RWPE2 (cell line): ENCODE measurements at places on chromosomes 11 and 22.

DNA sequence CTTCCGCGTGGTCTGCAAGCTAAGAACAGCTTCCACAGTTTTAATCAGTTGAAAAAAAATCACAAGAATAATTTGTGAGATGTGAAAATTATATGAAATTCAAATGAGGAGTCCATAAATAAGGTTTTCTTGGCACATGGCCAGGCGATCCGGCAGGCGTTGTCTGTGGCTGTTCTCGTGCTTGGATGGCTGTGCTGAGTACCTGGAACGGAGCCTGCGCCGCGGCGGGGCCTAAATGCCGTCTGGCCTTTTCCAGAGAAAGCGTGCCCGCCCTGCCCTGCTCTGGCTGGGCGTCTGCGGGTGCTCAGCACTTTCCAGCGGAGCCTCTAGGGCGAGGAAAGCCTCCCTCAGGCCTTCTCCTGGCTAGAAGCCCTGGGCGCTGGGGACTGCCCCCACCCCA lies 41.8 kb downstream of the OSBPL5 start:
- peak; percentile 73 for DNase-seq

- no peak for DNase-seq
Measured at GRCh38 chr22:26887916-26888315, 230.5 kb downstream of the MIAT start.

- no peak for DNase-seq
Measured at GRCh38 chr22:37610480-37611129, 2.0 kb downstream of the GGA1 start.

GRCh38 chr22:33409079-33409478 lies 350.9 kb upstream of the SYN3 start:
- no peak for DNase-seq

- no peak for DNase-seq
Measured at GRCh38 chr11:68303982-68304780, 8.2 kb upstream of the LRP5 start.

DNA sequence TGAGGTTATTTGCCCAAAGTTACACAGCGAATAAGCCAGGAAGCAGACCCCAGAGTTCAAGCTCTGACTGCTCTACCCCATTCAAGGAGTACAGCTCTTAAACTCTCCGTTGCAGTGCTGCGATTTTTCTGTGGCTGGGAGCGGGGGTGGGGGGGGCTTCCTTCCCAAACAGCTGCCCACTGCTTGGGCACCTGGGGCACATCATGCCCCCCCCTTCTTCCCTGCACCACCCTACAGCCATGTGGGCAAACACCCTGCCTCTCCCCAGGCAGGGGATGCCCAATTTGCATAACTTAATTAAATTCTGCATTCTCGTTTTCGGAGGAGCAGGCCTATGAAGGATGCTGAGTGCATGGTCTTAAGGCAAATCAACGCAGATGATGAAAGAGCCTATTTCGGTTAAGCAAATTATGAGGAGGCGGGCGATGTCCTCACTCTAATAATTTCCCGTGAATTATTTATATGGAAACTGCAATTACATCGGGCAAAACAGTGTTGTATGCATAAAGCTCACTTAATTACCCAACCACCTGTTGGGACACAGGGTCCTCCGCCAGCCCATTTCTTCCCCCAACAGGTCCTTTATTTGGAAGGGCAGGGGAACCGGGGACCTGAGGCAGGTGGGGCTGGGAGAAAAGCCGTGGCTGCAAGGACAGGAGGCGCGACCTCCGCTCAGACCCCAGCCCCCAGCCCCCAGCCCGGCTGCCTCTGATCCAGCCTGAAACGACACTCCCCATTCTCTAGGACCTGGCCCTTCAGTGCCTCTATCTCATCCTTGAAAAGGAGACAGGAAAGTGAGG lies 610.5 kb downstream of the BUD13 start:
- DNase-seq: no peak

DNA sequence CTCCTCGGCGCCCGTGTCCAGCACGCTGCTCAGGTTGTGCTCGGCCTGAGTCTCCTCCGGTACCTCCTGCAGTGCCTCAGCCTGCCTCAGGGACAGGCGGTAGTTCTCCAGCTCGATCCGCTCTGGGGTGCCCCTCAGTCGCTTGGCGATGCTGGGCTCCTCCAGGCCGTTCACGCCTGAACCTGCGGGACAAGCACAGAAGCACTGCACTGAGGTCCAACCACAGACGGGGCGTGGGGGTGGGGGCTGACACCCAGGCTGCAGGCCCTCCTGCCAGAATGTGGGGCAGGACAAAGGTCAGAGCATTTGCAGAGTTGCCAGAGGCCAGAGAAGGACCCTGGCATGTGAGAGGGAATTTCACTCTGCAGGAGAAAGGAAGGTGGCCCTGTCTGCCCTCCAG lies 67.6 kb upstream of the BID start:
- no peak for DNase-seq

DNA sequence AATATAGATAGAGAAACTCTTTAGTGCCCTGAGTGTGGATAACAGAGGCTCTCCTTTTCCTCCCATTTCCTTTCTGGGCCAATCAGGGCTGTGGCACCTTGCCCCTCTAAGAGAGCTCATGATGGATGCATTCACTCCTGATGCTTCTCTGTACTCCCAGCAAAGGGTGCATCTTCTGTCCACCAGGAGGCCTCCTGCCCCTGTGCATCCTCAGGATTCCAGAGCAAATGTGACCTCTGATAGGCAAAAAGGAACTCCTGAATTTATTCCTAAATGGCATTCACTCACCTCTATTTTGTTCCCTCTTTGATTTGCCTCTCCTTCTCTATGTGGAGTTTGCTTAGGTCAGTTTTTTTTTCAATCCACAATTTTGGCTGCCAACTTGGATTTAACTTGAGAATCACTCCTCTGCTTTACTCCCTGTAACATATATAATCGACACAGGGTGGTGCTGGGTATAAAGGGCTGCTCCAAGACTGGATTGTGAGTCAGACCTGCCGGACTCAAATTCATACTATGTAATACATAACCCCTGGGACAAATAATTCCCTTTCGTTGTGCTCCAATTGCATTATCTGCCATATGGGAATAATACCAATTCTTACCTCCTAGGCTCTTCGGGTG lies 1.1 kb upstream of the MRGPRX4 start:
- DNase-seq: no peak

DNA sequence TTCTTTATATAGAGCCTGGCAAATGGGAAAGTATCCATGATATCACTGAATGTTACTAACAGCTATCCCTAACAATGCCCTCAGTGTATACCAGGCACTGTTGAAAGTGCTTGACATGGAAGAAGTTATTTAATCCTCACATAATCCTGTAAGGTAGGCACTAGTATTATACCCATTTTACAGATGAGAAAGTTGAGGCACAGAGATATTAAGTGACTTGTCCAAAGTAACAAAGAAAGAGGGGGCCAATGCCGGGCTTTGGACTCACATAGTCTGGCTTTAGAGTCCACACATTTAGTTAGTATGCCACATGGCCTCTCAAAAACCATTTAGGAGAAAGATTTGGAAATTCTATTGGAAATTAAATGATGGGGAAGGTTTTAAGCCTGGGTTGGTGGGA lies 220.8 kb upstream of the PLET1 start:
- DNase-seq: no peak

- DNase-seq: peak; percentile 82
Measured at GRCh38 chr11:120547811-120548681, 36.5 kb downstream of the GRIK4 start.

- no peak for DNase-seq
Measured at GRCh38 chr11:104908186-104908531, 9.9 kb upstream of the CASP12 start.

GRCh38 chr11:128179039-128179438 lies 408.3 kb downstream of the ETS1 start:
- no peak for DNase-seq

DNA sequence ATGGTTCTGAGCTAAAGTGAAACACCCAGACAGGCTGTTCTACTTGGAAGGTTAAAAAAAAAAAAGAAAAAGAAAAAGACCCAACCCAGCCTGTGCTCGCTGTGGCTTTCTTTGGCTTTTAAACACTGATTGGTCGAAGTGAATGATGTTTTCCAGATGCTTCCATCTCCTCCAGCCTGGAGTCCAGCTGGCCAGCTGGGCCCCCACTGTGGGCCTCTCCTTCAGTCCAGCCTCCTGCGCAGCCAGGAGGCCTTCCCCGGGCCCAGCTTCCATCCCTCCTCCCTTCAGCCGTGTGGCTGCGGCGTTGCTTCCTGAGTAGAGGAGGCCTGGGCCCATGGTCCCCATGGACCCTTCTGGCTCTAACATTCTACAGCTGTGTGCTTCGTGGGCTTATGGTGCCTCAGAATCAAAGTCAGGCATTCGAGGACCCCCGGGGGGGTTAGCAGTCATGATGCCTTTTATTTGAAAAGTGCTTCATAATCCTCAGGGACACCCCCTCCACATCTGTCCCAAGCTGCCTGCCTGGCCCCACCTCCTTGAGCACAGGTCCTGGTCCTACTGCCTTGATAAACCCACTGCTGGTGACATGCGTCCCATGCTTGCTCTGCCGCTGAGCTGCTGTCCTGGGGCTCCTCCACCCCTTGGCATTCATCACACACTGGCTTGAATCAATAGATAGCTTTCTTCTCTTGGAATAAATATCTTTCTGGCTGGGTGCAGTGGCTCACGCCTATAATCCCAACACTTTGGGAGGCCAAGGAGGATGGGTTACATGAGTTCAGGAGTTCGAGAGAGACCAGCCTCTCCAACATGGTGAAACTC lies 42.2 kb upstream of the FBLN1 start:
- no peak for DNase-seq

DNA sequence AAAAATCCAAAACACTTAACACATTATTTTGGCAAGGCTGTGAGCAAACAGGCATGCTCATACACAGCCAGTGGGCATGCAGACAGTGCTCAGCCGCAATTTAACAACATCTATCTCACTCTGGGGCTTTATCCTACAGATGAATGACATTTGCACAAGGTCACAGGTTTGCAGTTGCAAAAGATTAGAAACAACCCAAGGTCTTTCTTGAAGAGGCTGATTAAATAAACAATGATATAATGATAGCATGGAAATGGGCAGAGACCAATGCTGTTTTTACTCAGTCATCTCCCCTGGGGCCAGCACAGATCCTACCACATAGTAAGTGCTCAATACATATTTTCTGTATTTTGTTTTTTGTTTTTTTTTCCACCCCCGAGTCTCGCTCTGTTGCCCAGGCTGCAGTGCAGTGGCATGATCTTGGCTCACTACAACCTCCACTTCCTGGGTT lies 9.4 kb downstream of the A4GALT start:
- DNase-seq: no peak

DNA sequence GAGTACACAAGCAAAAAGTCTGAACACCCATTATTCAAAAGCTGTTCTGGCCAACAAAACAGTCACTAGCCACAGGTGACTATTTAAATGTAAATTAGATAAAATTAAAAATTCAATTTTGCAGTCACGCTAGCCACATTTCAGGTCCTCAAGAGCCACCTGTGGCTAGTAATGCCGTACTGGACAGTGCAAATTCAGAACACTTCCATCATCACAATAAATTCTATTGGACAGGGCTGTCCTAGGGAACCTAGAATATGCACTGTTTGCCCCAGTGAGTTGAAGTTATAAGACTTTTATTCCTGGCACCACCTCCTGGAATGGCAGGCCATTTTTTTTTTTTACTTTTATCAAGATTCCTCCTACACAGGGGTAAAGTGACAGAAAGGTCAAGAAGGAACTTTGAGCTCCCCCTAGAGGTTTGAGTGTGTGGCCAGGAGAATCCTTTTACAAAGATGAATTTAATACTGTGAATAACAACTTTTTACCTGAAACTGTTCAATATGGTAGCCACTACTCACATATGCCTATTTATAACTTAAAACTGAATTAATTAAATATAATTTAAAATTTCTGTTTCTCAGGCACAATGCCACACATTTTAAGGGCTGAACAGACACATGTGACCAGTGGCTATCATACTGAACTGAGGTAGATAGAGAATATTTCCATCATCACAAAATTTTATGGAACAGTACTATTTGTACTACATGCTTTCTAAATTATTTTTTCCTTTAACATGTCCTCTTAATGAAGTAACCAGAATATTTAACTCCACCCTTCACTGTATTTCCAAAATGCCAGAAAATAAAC lies 6.5 kb downstream of the MSANTD2 start:
- no peak for DNase-seq
